ENCODE measurements at places on chromosomes 12 and 14. TPM values are rescaled to one million over a fixed set of nuclear protein-coding genes. Genes with fewer than 3 reads are reported as not detected.

DNA sequence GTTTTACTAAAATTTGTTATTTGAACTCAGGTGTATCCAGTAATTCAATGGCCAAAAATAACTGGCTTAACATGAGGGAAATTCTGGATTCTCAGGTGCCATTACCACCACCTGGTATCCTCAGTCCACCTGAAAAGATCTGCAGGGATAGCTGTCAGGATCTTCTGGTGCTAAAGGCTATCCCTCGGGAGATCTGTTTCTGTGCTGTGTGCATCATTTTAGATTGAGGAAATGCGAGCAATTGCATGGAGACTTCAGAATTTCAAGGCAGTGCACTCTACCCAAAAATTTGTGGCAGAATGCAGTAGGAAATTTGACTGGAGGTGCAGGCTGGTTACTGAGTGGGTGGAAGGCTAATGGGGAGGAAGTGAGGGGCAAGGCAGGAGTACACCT, 26.4 kb downstream of the ZCCHC8 start:
- DNase-seq: no peak

DNA sequence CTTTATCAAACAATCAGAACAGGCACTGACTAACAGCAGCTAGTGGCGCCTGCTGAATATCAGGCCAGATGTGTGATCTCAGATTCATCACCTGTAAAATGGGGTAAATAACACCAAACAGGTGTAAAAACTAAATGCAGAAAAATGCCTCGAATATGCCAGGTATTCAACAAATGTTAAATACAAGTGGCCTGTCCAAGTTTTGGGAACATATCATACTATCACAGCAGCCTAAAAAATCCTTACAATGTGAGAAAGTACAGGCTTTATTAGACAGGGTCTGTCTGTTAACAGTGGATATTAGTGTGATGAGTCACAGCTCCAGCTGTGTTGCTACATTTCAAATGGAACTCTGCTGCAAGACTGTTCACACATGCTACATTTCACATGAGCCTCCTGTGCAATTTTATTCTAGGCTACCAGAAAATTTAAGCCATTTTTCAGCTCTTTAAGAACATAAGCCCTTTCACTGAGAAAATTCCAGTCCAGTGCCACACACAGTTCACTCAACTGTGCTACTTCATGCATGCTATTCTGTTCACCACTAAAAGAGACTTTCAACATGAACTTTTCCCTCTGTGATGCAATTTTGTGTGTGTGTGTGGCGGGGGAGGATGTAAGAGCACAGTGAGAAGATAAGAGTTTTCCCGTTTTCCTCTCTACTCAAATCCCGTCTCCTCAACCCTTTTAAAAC, 56.7 kb downstream of the MSRB3 start:
- DNase-seq: peak; percentile 40

DNA sequence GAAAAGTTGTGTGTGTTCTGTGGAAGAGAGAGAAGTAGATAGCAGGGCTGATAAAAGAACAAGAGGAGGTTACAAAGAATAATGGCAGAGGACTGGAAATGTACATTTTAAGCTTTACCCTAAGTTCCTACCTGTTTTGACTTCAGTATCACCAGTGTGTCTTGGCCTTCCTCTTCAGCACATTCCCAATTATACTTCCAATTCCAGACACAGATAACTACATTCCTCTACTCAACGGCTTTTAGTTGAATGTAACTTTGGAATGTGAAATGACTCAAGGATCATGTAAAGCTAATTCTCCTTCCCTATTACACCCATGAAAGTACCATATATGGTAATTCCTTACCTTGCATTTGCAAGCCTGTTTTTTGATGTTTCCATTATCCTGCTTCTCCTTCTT, 5.0 kb downstream of the MGST1 start:
- DNase-seq: no peak

GRCh38 chr12:57143454-57143853, 4.0 kb downstream of the LRP1-AS start:
- DNase-seq: no peak

DNA sequence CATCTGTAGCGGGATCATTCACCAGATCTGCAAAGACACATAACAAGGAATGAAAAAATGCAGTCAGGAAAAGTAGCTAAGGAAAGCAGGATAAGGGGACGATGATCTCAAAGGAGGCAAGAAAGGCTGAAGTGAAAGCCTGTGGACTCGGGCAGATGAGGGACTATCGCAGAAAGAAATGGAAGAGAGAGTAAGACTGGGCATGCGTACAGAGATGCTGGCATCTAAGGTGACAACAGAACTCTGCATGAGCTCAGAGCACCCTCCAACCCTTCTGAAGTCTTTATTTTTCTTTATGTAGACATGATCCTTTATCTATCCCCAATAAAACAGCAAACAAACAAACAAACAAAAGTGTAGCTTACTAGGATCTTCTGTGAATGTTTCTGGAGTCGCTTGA, 7.2 kb downstream of the MFAP5 start:
- DNase-seq: no peak

DNA sequence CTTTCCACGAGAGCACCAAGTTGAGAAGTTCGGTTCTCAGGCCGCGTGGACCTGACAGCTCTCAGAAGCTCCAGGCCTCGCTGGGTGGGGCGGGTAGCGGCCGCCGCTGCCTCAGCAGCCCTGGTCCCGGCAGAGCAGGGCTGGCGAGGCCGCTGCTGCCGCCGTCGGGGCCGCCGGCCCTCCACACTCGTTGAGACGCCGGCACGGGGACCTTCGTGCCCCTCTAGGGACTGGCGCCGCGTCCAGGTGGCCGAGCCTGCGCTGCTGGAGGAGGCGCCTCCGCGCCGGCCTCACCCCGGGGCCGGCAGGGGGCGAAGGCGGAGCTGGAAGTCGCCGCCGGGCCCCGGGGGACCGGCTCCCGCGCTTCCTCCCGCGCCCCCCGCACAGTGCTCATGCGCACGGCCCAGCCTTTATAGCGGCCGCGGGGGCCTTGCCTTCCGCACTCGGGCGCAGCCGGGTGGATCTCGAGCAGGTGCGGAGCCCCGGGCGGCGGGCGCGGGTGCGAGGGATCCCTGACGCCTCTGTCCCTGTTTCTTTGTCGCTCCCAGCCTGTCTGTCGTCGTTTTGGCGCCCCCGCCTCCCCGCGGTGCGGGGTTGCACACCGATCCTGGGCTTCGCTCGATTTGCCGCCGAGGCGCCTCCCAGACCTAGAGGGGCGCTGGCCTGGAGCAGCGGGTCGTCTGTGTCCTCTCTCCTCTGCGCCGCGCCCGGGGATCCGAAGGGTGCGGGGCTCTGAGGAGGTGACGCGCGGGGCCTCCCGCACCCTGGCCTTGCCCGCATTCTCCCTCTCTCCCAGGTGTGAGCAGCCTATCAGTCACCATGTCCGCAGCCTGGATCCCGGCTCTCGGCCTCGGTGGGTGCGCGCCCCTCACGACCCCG, at the start of gene COCH:
TSS of gene COCH (plus strand) at position 440 of the 879 bp plus-strand sequence. CDS start at position 820, 380 bp downstream.
- DNase-seq: no peak

DNA sequence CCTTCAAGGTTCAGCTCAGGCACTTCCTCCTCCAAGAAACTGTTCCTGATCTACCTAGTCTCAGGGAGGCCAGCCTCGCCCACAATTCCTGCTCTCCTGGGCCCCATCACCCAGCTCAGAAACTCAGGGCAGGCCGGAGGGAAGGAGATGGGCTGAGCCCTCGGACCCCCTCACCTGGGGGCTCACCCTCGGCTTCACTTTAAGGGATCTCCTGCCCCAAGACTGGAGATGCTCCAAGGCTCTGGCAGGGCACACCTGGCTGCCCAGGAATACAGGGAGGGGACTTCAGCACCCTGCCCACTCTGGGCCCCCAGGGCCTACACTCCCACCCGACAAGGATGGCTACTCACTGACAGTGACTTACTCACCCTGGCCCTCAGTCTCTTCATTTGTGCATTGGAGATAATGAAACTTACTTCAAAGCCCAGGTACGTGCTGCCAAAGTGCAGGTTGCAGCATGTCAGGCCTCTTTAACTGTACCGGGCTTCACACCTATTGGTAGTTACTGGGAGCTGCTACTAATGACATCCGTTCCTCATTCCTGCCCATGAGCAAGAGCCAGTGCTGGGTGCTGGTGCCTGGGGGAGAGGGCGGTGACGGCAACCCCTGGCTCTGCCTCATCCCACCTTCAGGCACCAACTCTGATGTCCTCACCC, 21.0 kb upstream of the PPP1R13B start:
- no peak for DNase-seq

DNA sequence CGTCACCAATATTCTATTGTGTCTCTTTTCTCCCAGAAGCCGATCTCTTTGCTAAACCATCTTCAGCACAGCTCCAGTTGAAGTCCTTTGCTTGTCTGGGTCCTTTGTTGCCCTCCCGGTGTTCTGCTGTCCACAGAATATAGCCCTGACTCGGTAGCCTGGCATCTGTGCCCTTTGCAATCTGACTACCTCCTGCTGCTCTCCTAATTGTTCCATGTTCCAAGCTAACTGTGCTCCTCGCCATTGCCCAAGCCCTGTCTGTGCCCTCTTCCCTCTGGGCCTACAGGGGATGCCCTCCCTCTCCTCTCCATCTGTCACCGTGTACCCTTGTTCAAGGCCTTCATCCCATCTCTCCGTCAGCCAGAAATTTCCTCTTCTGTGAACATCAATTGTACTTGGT, 306.3 kb downstream of the APAF1 start:
- DNase-seq: no peak

- no peak for DNase-seq
Measured at GRCh38 chr12:119354172-119354571, 19.6 kb downstream of the CCDC60 start.

DNA sequence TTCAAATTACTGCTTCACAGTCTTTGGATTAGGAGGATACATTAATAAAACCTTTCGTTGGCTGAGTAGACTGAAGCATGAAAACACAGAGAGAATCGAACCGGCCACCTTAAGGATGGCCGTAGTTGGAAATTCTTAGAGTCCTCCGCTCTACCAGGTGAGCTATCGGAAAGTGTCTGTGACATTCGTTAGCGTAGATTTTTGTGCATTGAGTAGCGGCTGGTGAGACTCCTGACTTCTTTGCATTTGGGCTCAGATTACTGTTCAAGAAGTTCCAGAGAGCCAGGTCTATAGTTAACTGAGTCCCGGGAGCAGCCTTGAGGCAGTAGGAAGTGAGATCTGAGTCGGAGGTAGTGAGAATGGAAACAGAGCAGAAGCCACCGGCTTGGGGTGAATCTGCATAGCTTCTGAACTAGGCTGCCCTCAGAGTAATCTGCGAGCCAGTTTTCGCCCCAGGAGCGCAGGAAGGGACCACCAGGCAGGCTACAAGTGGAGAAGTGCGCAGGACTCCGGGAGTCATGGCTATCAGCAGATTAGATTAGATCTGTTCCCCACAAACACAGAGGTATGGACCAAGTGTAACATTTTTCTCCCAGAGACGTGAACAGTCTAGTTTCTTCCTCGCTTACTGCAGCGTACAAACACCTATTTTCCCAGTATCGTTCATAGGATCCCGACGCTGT, 11.0 kb downstream of the OR6S1 start:
- peak; percentile 28 for DNase-seq

DNA sequence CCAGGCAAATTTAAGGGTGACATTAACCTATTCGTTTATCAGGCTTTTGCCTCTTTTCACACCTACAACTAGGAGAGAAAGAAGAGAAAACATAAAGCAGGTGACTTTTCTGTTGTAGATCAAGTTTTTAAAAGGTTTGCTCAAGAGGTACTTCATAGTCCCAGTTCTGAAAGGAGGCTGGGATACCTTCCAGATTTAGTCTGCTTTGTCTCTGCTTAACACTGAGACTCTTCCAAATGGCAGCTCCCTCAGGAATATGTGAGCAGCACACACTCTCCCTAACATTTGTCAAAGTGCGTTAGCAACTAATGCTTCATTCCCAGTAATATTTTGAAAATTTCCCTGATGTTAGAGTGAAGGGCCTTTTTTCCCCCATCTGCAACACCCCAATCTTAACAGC, 133.7 kb upstream of the RASSF8 start:
- DNase-seq: no peak

DNA sequence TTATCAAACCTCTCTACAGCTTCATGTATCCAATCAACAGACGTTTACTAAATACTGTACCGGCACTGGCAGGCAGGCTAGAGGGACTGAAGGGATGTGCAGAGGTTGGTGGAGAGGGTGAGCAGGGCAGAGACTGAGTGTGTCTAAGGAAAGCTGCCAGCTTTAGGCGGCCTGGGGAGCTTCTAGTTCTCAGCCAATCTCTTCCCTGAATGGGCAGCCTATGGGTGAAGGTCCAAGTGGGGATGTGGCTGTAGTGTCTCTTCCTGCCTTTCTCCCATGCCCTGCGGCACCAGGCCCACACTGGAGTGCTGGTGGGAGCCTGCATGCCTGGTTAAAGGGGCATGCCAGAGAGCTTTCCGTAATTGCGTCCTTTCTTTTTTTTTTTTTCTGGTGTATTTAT, 239.8 kb downstream of the CACNA1C start:
- no peak for DNase-seq

DNA sequence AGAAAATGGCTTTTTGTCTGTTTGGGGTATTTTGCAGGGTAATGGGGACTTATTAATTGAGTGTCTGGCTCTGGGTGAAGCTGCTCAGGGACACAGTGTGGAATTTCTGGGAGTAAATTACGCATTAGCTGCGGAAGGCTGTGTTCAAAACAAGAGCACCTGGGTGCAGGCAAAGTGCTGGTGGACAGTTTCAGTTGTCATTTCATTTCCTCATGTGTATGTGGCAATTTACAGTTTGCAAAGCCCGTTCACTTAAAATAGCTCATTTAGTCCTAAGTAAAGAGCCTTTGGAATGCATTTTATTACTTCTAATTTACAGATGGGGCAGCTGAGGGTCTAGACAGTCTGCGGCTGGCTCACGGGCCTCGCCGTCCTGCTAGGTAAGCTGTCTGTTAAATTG, 546.8 kb downstream of the BCL11B start:
- no peak for DNase-seq

GRCh38 chr12:64840949-64841717, 16.7 kb downstream of the TBC1D30 start:
- DNase-seq: no peak

- no peak for DNase-seq
Measured at GRCh38 chr14:31939934-31940333, 137.2 kb upstream of the ARHGAP5 start.

DNA sequence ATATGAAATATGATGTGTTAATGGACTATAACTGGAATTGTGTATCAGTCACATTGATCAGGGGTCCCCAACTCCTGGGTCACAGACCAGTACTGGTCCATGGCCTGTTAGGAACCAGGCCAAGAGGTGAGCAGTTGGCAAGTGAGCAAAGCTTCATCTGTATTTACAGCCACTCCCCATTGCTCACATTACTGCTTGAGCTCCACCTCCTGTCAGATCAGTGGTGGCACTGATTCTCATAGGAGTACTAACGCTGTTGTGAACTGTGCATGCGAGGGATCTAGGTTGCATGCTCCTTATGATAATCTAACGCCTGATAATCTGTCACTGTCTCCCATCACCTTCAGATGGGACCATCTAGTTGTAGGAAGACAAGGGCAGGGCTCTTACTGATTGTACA, 72.3 kb downstream of the CDK17 start:
- no peak for DNase-seq

Gene KRT73
- total RNA-seq: not detected

Gene RPL41
- 3,212 TPM for total RNA-seq

Gene CMA1
- not detected for total RNA-seq

Gene STYX
- 21.0 TPM for total RNA-seq

Gene GAS2L3
- total RNA-seq: 47.1 TPM

Measured in endothelial cell of umbilical vein (primary cell).